ENCODE measurements at places on chromosomes 7 and 10. TPM values are rescaled to one million over a fixed set of nuclear protein-coding genes. Genes with fewer than 3 reads are reported as not detected.

GRCh38 chr10:114306116-114306973 lies 67.3 kb downstream of the VWA2 start:
- H3K36me3 ChIP-seq, result no peaks in the 10 kb centered on the region
- H3K4me3 ChIP-seq, result no peak overlapping the region
- peaks cover 24% of the 10 kb centered on the region for H3K4me1 ChIP-seq
- no peaks in the 10 kb centered on the region for H3K27me3 ChIP-seq
- peak overlapping the region; percentile 36 for H3K27ac ChIP-seq

DNA sequence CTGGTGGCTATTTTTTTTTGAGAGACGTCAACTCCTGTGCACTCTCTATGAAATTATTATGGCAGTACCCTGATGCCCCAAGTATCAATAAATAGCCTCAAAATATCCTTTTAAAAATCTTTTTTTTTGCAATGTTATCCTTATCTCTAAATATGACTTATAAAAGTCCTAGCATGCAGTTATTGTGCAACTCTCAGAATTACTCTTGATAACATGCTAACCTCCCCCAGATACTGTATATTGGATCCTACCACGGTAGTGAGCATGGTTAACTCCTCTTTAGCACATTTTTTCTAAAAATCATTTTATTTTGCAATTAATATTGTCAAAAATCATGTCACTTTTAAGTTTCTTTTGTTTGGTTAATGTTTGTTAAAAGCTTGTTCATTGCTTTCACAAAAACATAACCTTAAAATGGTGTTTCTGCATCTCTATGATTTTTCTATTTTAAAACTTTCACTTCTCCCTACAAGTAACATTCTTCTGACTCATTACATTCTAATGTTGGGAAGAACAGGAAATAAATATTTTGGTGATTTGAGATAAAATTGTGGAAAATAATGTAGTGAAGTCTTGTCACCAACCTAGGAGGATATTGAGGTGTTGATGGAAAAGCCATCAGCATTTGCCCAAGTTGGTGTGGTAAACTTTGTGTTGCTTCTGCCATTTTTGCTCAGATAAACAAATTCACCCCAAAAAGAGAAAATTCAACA lies 42.1 kb upstream of the ADRA2A start:
- no peaks in the 10 kb centered on the region for H3K27me3 ChIP-seq
- DNase-seq, result no peak
- H3K27ac ChIP-seq, result peak overlapping the region; percentile 76
- H3K4me3 ChIP-seq, result no peak overlapping the region

Gene IFIT1
- 1.8 TPM for total RNA-seq

Gene CAMK1D
- total RNA-seq, result 3.9 TPM

- H3K4me3 ChIP-seq, result no peak overlapping the region
- H3K4me1 ChIP-seq, result no peaks in the 10 kb centered on the region
- DNase-seq, result peak; percentile 53
- no peaks in the 10 kb centered on the region for H3K27me3 ChIP-seq
- no peak overlapping the region for H3K27ac ChIP-seq
- H3K36me3 ChIP-seq, result no peaks in the 10 kb centered on the region
Observed at GRCh38 chr7:26090927-26091519, 61.0 kb upstream of the NFE2L3 start.

Gene MAGI2
- 0.82 TPM for total RNA-seq

DNA sequence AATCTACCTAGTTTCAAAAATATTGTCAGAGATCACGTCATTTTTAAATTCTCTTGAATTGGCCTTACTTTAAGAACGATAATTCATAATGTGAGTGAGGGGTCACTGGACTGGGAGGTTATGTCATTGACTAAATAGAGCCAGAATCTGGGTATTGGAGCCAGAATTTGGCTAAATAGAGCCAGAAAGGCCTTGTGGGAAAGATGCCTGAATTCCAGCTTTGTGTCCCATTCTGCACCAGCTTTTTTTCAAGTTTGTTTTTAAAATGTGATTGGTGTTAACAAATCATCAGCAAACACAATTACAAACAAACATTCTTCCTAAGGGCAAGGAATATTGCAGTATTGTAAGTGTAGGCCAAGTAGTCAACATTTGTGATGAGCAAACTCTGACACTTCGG lies 233.2 kb upstream of the PRKCQ start:
- H3K27ac ChIP-seq, result no peak overlapping the region
- H3K4me3 ChIP-seq, result no peak overlapping the region
- no peaks in the 10 kb centered on the region for H3K4me1 ChIP-seq
- H3K36me3 ChIP-seq, result 0 out of 2 replicates have a peak, but pooled peaks cover 2% of the 10 kb centered on the region
- H3K27me3 ChIP-seq, result no peaks in the 10 kb centered on the region

Gene INMT
- total RNA-seq, result 0.08 TPM

Gene LMOD2
- not detected for total RNA-seq

Gene SLC29A4
- total RNA-seq, result 8.7 TPM

Gene ENO4
- total RNA-seq, result not detected

GRCh38 chr10:30284865-30285594 lies 64.0 kb downstream of the MTPAP start:
- no peak overlapping the region for H3K4me3 ChIP-seq
- no peak overlapping the region for H3K27ac ChIP-seq
- no peaks in the 10 kb centered on the region for H3K36me3 ChIP-seq
- no peaks in the 10 kb centered on the region for H3K4me1 ChIP-seq
- DNase-seq, result no peak

DNA sequence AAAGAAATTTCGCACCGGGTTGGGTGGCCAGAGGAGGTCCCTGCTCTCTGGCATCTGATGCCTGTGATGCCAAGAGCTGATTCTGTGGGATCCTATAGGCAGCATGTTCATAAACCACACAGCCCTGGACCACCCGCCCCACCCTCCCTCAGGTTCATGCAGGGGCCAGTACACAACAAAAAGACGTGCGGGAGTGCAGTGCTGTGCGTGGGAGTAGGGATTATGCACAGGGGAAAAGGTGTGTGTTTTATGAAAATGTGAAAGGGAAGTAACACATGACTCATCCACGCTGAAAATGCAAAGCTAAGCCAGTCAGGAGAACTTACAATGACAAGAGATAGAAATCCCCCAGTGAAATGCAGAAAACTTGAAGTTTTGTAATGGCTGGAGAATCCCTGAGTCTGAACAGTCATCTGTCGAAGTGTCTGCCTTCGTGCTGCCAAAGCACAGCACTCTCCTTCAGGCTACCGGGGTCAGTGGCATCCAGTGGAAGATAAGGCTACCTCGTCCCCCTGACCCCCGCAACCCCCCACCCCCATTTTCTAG lies 1.1 kb downstream of the KIAA1217 start:
- no peaks in the 10 kb centered on the region for H3K36me3 ChIP-seq
- peak; percentile 41 for DNase-seq
- H3K27me3 ChIP-seq, result no peaks in the 10 kb centered on the region
- no peak overlapping the region for H3K27ac ChIP-seq
- H3K4me3 ChIP-seq, result peak overlapping the region; percentile 29

Gene CTBP2
- 63.2 TPM for total RNA-seq

Gene STEAP2
- total RNA-seq, result 2.4 TPM

Gene CNTNAP2
- total RNA-seq, result not detected

DNA sequence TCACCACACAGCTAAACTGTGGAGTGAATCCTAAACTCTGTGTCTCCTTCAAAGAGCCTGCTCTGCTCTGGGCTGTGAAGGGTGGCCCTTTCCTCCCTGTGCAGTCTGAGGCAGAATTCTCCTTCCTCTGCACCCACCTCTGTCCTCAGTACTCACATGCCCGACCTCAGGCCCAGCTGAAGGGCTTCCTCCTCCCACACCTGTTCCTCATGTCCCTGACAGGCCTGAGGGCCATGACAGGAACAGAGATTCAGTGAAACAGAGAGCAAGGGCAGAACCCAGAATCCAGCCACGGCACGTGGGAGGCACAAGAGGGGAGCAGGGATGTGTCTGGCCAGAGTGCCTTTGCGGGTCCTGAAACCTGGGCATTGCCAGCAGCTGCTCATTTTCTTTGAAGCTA lies 13.9 kb downstream of the CREB3L2 start:
- no peak overlapping the region for H3K4me3 ChIP-seq
- H3K4me1 ChIP-seq, result peaks cover 48% of the 10 kb centered on the region
- DNase-seq, result no peak
- H3K27ac ChIP-seq, result no peak overlapping the region

DNA sequence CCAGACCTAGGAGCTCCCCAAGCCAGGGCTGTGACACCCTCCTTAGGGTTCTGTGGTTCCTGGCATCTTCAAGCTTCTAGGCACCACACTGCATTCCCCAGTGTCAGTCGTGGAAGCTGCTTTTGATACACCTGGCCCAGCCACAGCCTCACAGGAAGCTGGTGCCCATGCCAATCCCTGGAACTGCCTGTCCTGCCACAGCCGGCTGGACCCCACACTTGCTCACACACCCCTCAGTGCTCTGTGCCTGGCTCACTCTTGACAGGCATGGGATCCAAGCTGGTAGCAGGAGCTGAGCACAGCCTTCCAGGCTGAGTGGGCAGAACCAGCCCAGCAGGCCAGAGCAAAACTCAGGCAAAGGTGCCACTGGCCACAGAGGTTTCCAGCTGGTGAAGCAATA lies 21.8 kb downstream of the LRRC72 start:
- H3K36me3 ChIP-seq, result no peaks in the 10 kb centered on the region
- no peak for DNase-seq
- H3K27me3 ChIP-seq, result no peaks in the 10 kb centered on the region
- peaks cover 9% of the 10 kb centered on the region for H3K4me1 ChIP-seq
- H3K27ac ChIP-seq, result no peak overlapping the region

DNA sequence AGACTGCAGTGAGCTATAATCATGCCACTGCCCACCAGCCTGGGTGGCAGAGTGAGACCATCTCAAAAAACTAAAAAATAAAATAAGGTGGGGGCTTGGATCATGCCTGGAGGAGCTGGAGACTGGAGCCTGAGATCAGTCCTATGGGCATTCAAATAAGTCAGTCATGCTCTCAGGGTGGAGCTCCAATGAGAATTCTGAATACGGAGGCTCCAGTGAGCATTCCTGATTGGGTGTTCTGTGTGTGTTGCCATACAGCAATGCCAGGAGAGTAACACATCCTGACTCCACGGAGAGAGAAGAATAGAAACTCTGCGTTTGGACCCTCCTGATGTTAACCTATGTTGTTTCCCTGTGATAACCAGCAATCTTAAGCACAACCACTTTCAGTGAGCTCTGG lies 16.0 kb downstream of the UBE2D4 start:
- H3K4me1 ChIP-seq, result no peaks in the 10 kb centered on the region
- H3K27ac ChIP-seq, result no peak overlapping the region
- DNase-seq, result no peak
- no peaks in the 10 kb centered on the region for H3K36me3 ChIP-seq

DNA sequence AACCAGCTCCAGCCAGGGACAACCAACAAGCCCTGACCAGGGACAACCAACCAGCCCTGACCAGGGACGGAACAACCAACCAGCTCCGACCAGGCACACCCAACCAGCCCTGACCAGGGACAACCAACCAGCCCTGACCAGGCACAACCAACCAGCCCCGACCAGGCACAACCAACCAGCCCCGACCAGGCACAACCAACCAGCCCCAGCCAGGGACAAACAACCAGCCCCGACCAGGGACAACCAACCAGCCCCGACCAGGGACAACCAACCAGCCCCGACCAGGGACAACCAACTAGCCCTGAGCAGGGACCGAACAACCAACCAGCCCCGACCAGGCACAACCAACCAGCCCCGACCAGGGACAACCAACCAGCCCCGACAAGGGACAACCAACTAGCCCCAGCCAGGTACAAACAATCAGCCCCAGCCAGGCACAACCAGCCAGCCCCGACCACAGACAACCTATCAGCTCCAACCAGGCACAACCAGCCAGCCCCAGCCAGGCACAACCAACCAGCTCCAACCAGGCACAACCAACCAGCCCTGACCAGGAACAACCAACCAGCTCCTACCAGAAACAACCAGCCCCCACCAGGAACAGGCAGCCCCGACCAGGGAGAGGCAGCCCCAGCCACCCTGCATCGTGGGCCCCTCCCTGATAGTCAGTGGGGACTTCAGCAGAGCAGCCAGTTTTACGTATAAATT lies 56.4 kb downstream of the PROSER2 start:
- no peak overlapping the region for H3K4me3 ChIP-seq
- no peak overlapping the region for H3K27ac ChIP-seq
- peaks cover 23% of the 10 kb centered on the region for H3K4me1 ChIP-seq
- H3K36me3 ChIP-seq, result no peaks in the 10 kb centered on the region

DNA sequence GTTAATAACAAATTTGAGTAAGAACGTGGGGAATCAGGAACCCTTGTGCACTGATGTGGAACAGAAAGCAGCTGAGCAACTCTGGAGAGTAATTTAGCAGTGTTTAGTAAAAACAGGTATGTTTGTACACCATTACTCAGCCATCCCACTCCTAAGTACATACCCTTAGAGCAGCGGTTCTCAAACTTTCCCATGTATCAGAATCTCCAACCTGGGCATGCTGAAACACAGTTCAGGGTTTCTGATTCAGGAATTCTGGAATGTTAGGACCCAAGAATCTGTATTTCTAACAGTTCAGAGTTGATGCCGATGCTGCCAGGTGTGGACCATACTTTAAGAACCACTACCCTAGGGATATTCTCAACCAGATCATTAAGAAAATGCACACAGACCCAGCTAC lies 5.1 kb downstream of the SGMS1 start:
- H3K4me1 ChIP-seq, result peaks cover 12% of the 10 kb centered on the region
- DNase-seq, result no peak
- peaks cover 2% of the 10 kb centered on the region for H3K36me3 ChIP-seq
- no peak overlapping the region for H3K27ac ChIP-seq

Gene NPTX2
- 138 TPM for total RNA-seq

DNA sequence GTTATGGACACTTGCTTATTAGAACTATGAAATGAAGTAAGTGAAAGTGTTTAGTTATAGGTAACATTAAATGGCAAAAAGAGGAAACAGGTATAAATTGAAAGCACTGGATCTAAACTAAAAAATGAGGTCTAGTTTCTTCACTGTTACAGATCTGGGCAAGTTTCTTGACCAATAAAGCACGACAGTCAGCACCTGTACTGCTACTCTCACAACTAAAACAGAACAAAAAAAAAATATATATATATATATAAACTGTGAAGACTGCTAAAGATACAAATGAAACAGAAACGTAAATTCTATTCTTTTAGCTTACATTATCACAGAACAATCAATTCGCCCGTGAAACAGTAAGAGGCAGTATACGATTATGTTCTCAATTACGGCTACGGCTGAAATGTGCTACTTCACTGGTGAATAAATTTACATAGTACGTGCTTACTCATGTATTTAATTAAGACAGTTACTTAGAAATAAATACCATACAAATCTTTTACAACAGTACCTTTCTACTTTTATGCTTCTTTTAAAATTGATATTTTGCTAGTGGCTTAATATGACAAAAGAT lies 4.2 kb downstream of the AHR start:
- H3K36me3 ChIP-seq, result peaks cover 7% of the 10 kb centered on the region
- no peak for DNase-seq
- H3K4me3 ChIP-seq, result no peak overlapping the region
- peaks cover 41% of the 10 kb centered on the region for H3K4me1 ChIP-seq
- no peaks in the 10 kb centered on the region for H3K27me3 ChIP-seq
- H3K27ac ChIP-seq, result no peak overlapping the region

Gene SNX10
- total RNA-seq, result 1.1 TPM

DNA sequence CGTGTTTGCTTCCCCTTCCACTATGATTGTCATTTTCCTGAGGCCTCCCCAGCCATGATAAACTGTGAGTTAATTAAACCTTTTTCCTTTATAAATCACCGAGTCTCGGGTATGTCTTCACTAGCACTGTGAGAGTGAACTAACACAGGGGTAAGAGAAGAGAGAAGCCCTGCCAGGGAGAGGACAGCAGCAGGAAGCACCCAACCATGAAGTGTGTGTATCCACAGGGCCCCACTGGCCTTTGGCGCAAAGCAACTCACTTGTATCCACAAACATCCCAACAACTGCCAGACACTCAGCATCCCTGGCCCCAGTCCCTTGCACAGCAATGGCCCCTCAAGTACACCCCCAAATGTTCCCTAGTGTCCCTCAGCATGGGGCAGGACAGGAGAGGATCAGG lies 115.1 kb downstream of the MAD1L1 start:
- no peak for DNase-seq
- H3K27me3 ChIP-seq, result no peaks in the 10 kb centered on the region
- peaks cover 11% of the 10 kb centered on the region for H3K36me3 ChIP-seq
- no peak overlapping the region for H3K4me3 ChIP-seq

Data from SJSA1 (cell line).